ENCODE measurements at places on chromosomes 7 and 10. TPM values are rescaled to one million over a fixed set of nuclear protein-coding genes. Genes with fewer than 3 reads are reported as not detected.

GRCh38 chr7:88302486-88302885 is 4.2 kb downstream of the STEAP4 start:
- DNase-seq = no peak

DNA sequence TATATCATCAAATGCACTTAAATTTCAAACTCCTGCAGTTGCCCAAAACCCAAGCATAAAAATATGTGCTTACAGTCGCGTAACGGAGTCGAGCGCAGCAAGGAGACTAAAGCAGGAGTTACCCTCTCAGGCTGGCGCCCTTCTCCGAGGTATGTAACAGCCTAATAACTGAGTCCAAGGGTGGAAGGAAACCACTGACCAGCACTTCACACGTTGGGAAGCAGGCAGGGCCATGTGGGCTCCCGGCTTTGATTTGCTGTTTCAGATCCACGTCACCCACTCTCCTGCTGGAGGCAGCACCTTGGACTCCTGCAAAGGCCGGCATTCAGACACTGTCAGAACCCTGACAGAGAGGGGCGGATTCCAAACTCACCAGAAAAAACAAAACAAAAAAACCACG is 123.8 kb downstream of the DIP2C start:
- no peak for DNase-seq

DNA sequence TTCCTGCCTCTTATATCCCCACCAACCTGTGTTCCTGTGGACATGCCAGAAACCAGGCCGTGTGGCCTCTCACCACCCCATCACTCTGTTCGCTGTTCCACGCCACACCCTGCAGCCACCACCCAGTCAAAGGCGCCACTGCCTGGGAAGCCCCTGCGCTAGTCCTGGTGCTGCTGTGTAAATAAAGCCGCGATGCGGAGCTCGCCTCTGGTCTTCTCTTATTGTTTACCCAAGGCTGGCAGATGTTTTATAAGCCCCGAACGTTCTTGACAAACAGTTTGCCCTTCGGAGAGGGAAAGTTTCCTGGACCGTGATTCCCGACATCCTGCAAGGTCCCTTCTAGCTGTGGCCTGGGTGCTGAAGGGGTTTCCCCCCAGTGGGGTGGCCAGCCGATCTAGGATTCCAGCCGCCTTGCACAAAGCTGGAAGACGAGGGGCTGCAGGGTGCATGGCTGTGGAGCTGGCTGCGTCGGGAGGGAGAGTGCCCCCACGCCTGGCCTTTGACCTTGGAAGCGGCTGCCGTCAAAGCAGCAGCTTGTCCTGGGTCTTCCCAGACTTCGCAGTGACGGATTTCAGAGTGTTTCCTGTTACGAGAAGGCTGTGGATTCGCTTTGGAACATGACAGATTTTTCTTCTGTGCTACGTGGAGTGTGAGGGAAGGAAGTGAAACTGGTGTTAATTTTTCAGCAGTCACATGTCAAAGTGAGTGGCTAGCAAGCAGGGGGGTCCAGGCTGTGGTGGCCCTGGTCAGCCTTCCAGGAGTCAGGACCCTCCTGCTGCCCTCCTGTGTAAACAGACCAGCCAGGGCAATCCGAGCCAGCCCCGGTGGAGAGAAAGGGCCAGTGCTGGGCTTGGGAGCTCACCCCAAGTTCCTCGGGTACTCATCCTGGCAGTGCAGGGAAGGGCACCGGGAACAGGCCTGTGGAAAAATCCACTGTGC is 61.6 kb downstream of the LHPP start:
- peak; percentile 27 for DNase-seq

DNA sequence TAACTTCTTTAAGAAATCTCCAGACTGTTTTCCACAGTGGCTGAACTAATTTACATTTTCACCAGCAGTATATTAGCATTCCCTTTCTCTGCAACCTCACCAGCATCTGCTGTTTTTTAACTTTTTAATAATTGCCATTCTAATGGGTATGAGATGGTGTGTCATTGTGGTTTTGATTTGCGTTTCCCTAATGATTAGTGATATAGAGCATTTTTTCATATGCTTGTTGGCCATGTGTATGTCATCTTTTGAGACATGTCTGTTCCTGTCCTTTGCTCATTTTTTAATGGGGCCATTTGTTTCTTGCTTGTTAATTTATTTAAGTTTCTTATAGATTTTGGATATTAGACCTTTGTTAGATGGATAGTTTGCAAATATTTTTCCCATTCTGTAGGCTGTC is 68.8 kb downstream of the SLC39A12 start:
- DNase-seq = no peak

GRCh38 chr7:114856625-114857024 is 65.3 kb upstream of the MDFIC start:
- no peak for DNase-seq

DNA sequence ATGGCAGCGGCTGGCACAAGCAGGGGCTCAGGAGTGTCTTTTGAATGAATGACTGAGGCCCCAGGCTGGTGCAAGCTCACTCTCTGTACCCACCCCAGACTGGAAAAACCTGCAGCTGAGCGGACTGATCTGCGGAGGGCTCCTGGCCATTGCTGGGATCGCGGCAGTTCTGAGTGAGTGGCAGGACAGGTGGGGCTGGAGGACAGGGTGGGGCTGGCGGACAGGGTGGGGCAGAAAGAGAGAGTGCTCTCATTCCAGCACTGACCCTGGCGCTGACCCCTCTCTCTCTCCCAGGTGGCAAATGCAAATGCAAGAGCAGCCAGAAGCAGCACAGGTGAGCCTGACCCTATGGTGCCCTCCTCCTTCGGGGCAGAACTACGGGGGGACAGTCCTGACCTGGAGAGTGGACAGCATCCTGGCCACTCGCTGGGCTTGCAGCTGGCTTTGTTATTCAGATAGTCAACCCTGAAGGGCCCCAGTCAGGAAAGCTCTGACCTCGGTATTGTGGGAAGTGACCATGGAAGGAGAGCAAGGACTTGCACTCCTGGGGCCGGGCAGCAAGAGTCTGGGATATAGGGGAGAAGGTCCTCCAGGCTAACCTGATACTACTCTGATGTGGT is 4.1 kb downstream of the FXYD4 start:
- no peak for DNase-seq

DNA sequence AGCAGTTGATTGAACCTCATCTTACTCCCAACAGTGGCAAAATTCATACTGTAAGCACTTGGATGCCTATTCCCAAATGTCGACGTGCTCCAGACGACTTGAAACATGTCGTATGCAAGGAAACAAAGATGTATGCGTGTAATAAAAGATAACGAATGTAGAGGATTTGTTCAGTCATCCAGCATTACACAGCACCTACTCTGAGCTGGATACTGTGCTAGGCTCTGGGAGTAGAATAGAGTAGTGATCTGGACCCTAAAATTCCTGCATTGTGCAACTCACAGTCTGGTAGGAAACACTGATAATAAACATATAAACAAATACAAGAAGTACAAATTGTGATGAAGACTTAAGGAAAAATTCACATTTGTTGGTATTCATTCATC is 5.6 kb upstream of the TBX20 start:
- DNase-seq = no peak

DNA sequence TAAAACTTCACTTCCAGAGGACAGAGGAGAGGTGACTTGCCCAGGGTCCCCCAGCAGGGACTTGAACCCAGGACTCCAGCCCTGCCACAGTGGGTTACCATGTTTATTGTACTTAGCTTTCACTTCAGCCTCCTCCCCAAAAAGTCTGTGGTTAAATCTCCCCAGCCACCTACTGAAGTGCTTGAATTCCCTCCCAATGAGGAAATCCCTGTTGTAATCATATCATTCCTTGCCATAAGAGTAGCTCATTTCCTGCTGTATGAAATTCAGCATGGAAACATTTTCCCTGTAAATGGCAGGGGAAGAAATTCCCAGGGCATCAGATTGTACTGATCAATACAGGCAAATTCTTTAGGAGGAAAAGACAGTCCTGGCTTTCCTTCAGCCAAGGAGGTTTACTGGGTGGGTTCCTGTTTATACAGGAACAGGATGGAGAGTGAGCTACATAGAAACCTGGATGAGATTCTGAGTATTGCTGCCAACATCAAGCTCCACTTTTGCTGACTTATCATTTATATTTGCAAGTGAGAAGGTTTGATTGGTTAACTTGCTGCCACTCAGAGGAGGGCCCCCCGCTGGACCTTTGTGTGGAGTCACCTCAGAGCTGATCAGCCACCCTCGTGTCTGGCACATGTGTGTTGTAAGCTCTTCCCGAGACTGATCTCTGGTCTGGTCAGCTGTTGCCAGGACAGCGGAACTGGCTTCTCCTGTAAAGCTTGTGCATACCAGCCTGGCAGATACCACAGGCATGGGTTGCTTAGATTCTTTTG is 16.4 kb upstream of the PDZD8 start:
- DNase-seq = no peak

- no peak for DNase-seq
These were observed 7.0 kb downstream of the GPR26 start for GRCh38 chr10:123673198-123673597.

DNA sequence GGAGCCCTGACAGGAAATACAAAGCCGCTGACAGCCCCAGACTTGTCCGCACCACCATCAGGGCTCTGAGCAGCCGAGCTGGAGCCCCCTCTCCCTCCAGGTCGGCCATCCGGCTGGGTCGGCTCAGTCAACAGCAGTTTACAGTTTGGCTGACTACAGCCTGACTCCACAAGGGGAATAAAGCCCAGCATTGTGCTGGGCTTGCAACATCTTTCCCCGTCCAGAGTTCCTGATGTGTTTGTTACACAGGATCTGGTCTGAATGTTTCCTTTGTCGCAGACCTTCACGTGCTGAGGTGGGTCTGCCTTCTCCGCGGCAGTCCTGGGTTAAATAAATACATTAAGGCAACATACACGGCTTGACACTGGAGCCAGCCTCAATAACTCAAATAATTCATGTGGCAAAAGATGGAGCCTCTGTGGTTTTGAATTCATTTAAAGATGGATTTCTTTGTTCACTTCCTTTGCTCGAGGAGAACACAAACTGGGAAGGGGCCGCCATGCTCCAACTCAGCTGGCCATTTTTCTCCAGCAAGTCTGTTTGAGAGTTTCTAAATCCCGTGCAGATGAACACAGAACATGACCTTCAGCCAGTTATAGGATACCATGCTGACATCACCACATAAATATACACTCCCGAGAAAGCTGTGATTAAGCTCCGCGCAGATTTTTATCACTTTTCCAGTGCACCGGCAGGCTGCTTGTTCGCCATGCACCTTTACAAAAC is 192.1 kb downstream of the WDR11 start:
- DNase-seq = peak; percentile 31

GRCh38 chr10:31604646-31605170 is 285.7 kb downstream of the ZEB1 start:
- no peak for DNase-seq

- DNase-seq = no peak
These were observed 4.8 kb upstream of the TAX1BP1 start for GRCh38 chr7:27735165-27735564.

DNA sequence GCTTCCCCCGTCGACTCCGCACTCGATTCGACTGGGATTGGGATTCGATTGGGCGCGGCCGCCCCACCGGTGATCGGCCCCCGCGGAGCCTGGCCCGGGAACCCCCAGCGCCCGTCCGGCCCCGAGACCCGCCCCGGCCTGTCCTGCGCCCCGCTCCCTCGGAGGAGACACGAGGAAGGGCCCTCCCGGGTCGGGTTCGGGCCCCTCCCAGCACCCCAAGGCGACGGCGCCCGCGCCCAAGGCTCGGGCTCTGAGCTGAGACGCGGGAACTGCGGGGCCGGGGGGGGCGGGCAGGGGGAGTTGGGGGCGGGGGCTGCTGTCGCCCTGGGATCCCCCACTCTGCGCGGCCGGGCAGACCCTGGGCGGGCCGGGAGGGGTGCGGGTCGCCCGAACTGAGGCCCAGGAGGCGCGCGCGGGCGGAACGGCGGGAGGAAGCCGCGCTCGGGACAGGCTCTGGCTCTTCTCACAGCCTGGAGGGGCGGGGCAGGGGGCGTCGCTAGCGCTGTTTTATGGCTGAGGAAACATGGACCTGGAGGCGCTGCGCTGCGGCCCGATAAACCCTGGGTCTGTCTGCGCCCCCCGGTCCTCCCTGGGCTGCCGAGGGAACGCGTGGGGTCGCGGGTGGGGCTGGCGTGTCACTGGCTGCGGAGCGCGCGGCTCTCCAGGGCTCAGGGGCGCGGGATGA is 1.7 kb upstream of the NKX6-2 start:
- no peak for DNase-seq

DNA sequence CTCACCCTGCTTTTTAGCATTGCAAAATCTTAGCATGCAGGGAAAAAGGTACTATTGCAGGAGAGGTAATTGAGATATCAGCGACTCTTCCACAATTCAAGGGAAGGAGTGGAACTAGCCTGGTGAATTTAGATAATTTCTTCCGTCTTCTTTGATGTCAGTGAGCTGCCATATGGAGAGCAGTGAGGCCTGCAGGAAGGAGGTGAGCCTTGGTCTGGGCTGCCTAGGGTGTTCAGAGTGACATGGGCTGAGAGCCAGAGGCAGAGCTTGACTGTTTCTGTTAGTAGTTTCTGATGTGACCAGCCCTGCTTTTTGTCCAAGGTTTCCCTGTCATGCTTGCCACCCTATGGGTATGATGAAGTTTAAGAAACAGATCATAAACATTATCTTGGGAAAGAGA is 28.6 kb downstream of the KAT6B start:
- no peak for DNase-seq

DNA sequence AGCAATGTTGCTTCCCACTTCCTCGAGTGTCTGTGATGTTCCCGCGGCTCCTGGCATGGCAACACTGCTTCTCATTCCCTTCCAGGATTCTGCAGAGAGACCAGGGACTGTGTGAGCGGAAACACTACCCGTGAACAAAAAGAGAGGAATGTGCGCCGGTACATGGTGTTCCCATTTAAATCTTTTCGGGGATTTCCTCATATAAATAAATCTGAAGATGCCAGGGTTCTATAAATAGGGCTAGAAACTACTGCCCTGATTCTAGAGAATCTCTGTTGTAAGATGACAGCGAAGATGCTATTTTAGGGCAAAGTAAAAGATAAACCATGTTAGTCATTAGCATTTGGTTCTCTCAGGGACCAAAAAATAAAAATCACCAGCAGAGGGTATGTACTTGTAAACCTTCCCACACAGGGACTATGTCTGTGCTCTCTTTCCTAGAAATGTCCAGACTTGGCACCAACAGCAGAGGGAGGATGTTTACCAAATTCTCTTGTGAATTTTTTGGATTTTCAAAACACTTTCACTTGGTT is 92.2 kb upstream of the DDC start:
- DNase-seq = peak; percentile 92

DNA sequence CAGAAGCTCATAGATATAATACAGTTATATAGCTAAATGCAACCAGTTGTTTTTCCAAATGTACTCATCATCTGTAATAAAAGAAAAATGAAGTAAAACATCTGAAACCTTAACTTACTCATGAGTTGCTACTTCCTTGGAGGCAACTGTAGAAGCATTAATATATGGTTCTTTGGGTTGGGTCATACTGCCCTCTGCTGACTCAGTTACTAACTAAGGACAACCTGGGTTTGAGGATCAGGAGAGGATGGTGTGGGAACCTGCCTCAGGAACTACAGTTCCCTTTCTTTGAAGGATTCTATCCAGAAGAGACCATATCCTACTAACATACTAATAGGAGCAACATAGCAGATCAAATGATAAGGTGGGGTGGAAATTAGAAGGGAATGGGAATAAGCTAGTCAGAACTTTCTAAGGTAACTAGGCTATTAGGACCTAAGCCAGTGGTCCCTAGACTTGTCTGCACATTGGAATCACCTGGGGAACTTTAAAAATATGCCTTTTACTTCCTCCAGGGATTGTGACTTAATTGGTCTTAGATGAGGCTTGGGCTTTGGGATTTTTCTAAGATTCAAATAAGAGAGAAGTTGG is 20.7 kb downstream of the COX15 start:
- DNase-seq = no peak

ZEB1 gene
- 229 TPM for total RNA-seq

MUC3A gene
- total RNA-seq = not detected
